Upper lobe of right lung (tissue), 1 donor: ENCODE measurements at places on chromosomes 12 and 14. TPM values are rescaled to one million over a fixed set of nuclear protein-coding genes. Genes with fewer than 3 reads are reported as not detected.

Gene LETMD1
- 71.6 TPM for total RNA-seq

Gene OTOGL
- total RNA-seq: 0.09 TPM

Gene IL26
- total RNA-seq: not detected

GRCh38 chr14:75875958-75876357 is 105.8 kb downstream of the TGFB3 start:
- DNase-seq: no peak

- no peak for DNase-seq
Measured at GRCh38 chr14:92253381-92253894, 69.5 kb upstream of the SLC24A4 start.

DNA sequence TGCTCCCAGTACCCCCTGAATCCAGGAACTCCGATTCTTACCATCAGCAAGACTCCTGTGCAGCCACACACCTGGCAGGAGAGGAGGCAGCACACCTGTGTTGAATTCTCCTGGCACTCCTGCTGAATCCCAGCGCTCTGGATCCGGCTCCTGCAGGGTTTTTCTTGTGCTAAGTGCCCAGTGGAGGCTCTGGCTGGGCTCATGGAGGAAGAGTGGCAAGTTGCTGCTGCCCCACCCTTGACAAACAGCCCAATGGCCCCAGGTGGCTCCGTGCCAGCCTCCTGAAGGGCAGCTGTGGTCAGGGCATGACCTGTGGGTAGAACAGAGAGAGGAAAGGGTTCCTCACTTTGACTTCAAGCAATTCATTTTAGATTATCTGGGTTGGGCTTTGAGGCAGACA is 20.0 kb downstream of the CRACR2A start:
- peak; percentile 74 for DNase-seq

- no peak for DNase-seq
Measured at GRCh38 chr12:89959179-89959578, 250.5 kb upstream of the ATP2B1 start.
